ENCODE measurements at places on chromosomes 5 and 9. TPM values are rescaled to one million over a fixed set of nuclear protein-coding genes. Genes with fewer than 3 reads are reported as not detected.

Gene C9
- total RNA-seq: not detected

Gene C5orf34
- total RNA-seq: 10.1 TPM

DNA sequence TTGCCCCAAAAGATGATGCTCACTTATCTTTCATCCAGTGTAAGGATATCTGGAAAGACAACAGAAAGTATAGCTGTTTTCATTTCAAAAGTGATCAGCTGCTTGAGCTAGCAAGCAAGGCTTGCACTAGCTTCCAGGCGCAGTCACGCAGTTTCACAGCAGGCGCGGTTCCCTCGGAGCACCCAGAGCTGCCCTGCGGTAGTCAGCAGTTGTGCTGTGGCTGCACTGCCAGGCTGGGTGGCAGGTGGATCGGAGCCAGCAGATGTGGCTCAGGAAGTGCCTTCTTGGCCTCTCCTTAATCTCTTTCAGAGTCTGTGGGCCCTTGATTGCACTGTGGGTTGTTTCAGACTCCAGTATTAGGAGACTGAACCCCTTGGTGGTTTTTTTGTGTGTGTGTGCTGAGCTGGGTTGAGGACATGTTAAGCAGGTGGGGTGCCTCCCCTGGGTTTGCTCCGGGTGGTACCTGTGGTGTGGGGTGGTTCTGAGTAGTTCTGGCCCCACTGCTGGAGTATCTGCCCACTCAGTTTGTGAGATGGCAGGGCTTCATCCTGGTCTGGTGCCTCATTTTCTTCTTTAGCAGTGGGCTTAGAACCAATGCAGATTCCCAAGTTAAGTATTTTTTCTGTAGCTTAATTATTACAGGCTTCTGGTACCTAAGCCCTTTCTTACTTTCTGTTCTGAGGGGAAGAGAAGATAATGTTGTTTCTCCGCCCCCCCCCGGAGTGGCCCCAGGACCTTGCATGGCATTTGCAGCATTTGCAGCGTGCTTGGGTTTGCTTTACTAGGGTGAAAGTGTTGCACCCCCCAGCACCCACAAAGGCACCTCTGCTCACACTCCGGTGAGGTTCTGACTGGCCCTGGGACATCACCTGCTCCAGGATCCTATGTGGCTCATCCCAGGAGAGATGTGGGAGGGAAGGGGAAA lies 16.4 kb downstream of the TENT4A start:
- H3K27me3 ChIP-seq: no peaks in the 10 kb centered on the region
- peak overlapping the region; percentile 70 for H3K27ac ChIP-seq
- peak; percentile 32 for DNase-seq
- peaks cover 76% of the 10 kb centered on the region for H3K4me1 ChIP-seq
- peaks cover 33% of the 10 kb centered on the region for H3K36me3 ChIP-seq
- H3K4me3 ChIP-seq: peak overlapping the region; percentile 37

DNA sequence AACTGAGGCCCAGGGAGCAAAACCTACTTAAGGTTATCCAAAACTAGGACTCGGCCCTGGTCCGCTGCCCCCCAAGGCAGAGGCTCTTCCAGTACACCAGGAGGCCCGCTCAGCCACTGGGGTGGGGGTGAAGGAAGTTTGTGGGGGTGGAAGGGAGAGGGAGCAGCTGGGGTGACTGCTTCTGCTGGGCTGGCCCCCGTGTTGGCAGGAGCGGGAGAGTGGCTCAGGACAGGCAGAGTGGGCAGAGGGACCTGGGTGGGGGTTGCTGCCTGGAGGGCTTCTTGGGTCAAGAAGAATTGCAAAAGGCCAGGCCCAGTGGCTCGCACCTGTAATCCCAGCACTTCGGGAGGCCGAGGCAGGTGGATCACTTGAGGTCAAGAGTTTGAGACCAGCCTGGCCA lies 8.2 kb upstream of the TRIM14 start:
- H3K27me3 ChIP-seq: no peaks in the 10 kb centered on the region
- H3K4me1 ChIP-seq: peaks cover 2% of the 10 kb centered on the region
- H3K27ac ChIP-seq: no peak overlapping the region
- no peak overlapping the region for H3K4me3 ChIP-seq
- DNase-seq: no peak

Gene ZNF474
- total RNA-seq: 0.28 TPM

Gene SH3RF2
- not detected for total RNA-seq

Gene OGN
- not detected for total RNA-seq

- H3K36me3 ChIP-seq: no peaks in the 10 kb centered on the region
- no peak for DNase-seq
- H3K4me1 ChIP-seq: no peaks in the 10 kb centered on the region
- H3K27me3 ChIP-seq: peaks cover 22% of the 10 kb centered on the region
- H3K4me3 ChIP-seq: no peak overlapping the region
- H3K27ac ChIP-seq: no peak overlapping the region
Measured at GRCh38 chr5:141734501-141735229, 52.6 kb upstream of the ARAP3 start.

Data from activated naive CD8-positive, alpha-beta T cell treated with anti-CD3 and anti-CD28 coated beads for 36 hours (primary cell).